Esophagus mucosa (tissue), 1 donor: ENCODE measurements at places on chromosomes 5 and 9.

GRCh38 chr5:132385326-132386105 lies 16.0 kb downstream of the SLC22A5 start:
- ATAC-seq = peak; percentile 9

DNA sequence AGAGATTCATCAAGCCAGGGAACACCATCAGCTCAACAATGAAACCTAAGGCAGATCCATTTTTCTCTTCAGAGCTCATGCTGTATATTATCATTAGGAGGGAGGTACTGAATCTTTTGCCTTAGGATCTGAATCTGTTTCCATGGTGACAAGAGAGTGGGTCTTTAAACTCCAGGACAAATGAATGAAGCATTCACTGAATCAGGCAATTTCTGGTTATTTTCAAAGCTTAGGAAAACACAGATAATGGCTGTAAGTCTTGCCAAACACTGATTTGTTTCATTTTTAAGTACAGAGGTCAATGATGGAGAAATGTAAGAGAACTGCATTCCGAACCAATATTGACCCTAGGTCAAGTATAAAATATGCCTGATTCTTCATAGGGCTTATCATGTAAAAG lies 84.9 kb downstream of the GNA14 start:
- ATAC-seq = no peak

- ATAC-seq = peak; percentile 99
These were observed 220.4 kb downstream of the ARRDC3 start for GRCh38 chr5:91162534-91163381.

- no peak for ATAC-seq
These were observed 58.2 kb upstream of the PRR16 start for GRCh38 chr5:120405923-120406322.

DNA sequence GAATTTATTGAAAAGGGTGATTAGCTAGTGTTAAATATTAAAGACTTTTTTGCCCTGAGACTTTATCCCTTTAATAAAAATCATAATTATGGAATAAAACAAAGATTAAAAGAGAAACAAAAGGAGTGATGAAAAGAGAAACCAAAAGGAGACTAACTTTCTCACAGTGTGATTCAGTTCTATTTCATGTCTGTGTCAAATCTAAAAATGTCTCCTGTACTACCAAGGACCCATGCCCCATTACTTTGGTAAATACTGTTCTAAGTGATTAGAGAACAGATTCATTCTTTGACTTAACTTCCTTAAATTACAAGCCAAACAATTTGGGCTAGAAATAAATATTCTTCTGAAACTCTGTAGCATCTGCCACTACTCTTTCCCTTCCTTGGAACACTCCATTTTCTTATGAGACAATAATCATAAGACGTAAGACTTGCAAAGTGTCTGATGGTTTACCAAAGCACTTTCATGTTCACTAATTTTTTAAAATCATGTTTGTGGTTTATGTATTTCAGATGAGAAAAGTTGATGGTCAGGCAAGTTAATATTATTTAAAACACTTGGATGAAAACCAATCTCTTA lies 319.0 kb downstream of the EBF1 start:
- no peak for ATAC-seq

DNA sequence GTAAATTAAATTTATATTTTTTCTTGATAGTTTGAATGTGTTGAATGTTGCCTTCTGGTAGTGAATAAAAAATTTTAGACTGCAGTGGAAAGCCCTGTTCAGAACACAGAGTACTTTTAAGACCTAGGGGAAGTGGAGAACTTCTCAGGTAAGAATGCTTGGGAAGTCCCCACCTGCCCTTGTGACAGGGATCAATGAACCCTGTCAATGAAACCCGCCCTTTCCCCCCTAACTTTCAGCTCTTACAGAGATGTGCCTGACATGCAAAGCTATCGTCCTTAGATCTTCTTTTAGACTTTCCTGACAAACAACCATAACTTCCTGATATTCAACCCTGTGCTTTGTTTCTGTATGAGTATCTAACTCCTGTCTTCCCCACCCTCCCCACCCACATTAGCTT lies 562.7 kb downstream of the TLE4 start:
- ATAC-seq = peak; percentile 63

DNA sequence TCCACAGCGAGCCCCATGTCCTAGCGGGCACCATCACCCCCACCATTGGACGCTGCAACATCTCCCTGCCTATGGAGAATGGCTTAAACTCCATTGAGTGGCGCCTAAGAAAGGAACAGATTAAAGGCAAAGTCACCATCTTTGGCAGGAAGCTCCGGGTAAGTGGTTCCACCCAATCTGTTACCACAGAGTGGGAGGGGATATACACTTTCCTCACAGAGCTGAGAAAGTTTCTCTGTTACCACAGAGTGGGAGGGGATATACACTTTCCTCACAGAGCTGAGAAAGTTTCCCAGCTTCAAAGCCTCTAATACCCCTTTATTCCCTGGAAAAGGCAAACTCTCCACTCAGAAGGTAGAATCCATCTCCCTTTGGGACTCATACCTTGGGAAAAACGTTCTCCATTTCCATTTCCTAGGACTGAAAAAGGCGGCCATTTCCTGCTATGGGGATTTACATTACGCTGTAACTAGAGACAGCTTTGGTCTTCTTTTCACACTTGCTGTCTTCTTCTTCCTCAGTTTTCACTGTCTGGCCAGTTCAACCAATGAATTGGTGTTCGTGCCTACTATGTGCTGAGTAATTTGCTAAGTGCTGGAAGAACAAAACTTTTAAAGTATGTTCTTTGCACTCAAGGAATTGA lies 63.4 kb upstream of the WWC1 start:
- ATAC-seq = no peak

GRCh38 chr5:160375166-160375565 lies 4.7 kb upstream of the C1QTNF2 start:
- ATAC-seq = no peak

GRCh38 chr9:73923796-73924195 lies 573.3 kb upstream of the RORB start:
- ATAC-seq = no peak

DNA sequence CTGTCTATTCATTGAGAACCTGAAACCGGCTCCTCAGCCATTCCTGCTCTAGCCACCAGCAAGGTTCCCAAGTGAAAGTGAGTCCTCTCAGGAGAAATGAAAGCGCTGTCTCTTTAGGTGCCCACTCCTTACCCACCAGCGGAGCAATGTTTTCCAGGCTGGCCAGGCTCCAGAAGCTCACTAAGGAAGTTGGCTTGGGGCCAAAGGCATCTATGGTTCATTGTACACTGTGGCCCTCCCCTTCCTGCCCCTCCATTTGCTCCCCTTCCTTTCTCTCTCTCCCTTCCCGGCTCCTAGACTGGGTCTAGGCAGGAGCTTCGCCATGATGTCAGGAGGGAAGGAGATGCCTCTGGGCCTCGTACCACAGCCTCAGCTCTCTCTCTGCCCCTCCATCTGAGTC lies 1.1 kb upstream of the GABRP start:
- no peak for ATAC-seq

GRCh38 chr5:42772265-42772993 lies 15.8 kb downstream of the CCDC152 start:
- ATAC-seq = no peak

GRCh38 chr5:179310439-179311090 lies 34.7 kb downstream of the ADAMTS2 start:
- no peak for ATAC-seq

GRCh38 chr5:110545716-110546115 lies 180.8 kb downstream of the TMEM232 start:
- ATAC-seq = no peak

GRCh38 chr5:173954671-173955521 lies 34.1 kb upstream of the C5orf47 start:
- no peak for ATAC-seq
